ENCODE measurements at places on chromosomes 11 and 22.
A peak's percentile ranks its signal among the peaks of the same experiment; 100 is the strongest.

- DNase-seq = peak; percentile 69
Measured at GRCh38 chr11:130163346-130164220, 4.0 kb downstream of the ST14 start.

DNA sequence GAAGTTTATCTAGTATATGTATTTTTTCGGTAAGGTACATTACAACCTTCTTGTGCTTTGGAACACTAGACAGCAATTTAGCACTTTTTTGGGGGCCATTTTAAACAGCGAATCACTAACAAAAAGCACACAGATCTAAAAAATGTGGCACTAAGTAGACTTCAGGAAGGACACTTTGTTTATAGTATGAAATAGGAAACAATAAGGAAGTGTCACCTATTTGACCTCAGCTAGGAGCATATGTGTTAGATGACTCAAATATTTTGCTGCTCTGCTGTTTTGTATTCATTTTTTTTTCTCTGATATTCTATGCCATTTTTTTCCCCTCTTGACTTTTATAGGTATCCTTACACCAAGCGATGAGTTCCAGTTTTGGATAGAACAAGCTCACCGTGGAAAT, 5.6 kb downstream of the DYNC2H1 start:
- no peak for DNase-seq

- peak; percentile 55 for DNase-seq
Measured at GRCh38 chr11:8768625-8769333, 86.2 kb downstream of the RPL27A start.

GRCh38 chr22:28983190-28983589, 78.4 kb downstream of the C22orf31 start:
- DNase-seq = no peak

- DNase-seq = peak; percentile 26
Measured at GRCh38 chr11:92744929-92745585, 224.4 kb upstream of the MTNR1B start.

DNA sequence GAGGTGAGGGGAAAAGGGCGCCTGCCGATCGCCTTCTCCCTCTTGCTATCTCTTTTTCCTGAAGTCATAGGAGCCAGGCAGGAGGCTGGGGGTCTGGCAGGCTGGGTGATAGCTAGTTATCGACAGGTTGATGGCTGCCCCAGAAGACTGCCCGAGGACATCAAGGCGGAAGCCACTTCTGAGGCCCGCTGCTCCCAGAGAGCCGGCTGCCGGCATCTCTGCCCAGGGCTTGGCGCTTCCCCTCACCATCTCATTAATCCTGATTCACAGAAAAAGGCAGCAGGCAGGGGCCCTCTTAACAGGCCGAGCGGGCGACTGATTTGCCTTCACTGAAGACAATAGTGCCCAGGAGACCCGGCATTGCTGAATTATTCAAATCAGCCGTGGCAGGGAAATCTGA, 124.2 kb downstream of the MIAT start:
- no peak for DNase-seq

All from stomach (tissue), 19 donors.